ENCODE measurements at places on chromosomes 3 and 15. TPM values are rescaled to one million over a fixed set of nuclear protein-coding genes. Genes with fewer than 3 reads are reported as not detected.

GRCh38 chr15:73873889-73874511, 636 bp downstream of the TBC1D21 start:
- peak; percentile 60 for DNase-seq

Gene C2CD4A
- 0.05 TPM for total RNA-seq

- DNase-seq, result no peak
These were observed 30.6 kb downstream of the SLC49A4 start for GRCh38 chr3:122825460-122825859.

Gene CEP70
- 28.0 TPM for total RNA-seq

GRCh38 chr3:152909180-152909883, 74.4 kb downstream of the P2RY1 start:
- peak; percentile 17 for DNase-seq

DNA sequence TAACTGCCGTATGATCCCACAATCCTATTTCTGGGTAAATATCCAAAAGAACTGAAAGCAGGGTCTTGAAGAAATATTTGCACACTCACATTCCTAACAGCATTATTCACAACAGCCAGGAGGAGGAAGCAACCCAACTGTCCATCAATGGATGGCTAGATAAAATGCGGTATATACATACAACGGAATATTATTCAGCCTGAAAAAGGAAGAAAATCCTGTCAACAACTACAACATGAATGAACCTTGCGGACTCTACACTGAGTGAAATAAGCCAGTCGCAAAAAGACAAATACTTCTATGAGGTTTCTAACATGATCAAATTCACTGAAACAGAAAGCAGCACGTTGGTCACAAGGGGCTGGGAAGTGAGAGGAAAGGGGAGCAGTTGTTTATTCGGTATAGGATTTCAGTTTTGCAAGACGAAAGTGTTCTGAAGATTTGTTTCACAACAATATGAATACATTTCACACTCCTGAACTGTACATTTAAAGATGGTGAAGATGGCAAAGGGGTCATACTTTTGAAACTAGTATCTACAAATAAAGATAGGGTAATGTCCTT, 6.2 kb downstream of the DLG1 start:
- no peak for DNase-seq

Gene SMC4
- total RNA-seq, result 164 TPM

Gene GXYLT2
- total RNA-seq, result 7.7 TPM

GRCh38 chr15:96362755-96363651, 32.5 kb downstream of the NR2F2 start:
- DNase-seq, result no peak

- no peak for DNase-seq
These were observed 708.9 kb upstream of the NECTIN3 start for GRCh38 chr3:110362751-110363150.

Gene AHSG
- total RNA-seq, result not detected

GRCh38 chr15:64247535-64247905, 84.7 kb upstream of the PPIB start:
- peak; percentile 7 for DNase-seq

DNA sequence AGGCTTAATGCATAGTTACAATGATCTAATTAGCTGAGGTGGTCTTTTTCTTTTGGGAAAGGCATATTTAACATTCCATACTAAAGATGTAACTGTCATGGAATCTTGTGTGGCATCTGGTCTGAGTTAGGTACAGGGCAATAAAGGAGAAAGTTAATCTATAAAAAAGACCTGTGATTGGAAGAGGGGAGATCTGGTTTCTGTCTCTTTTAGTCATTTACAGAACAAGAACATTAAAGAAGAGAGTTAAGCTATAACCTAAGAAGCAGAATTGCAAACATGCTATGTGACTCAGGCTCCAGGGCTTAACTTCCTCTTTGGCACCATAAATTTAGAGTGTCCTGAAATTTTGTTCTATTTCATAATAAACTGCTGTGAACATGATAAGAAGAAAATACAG, 47.2 kb upstream of the MME start:
- DNase-seq, result no peak

DNA sequence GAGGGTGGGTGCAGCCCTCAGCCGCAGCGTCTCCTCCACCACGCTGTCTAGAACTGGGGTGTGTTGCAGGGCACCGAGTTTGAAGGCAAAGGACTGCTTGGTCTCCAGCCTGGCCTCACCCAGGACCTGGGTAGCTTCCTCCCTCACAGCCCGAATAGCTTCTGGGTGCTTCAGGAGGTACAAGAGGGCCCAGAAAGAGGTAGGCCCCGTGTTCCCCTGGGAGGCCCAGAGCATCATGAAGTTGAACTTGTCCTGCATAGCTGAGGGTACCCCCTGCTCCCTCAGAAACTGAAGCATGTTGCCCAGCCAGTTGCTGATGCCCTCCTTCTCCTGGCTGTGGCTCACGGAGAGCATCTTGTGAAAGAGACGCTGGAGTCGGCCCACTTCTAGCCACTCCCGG, 930 bp downstream of the CYP8B1 start:
- no peak for DNase-seq

DNA sequence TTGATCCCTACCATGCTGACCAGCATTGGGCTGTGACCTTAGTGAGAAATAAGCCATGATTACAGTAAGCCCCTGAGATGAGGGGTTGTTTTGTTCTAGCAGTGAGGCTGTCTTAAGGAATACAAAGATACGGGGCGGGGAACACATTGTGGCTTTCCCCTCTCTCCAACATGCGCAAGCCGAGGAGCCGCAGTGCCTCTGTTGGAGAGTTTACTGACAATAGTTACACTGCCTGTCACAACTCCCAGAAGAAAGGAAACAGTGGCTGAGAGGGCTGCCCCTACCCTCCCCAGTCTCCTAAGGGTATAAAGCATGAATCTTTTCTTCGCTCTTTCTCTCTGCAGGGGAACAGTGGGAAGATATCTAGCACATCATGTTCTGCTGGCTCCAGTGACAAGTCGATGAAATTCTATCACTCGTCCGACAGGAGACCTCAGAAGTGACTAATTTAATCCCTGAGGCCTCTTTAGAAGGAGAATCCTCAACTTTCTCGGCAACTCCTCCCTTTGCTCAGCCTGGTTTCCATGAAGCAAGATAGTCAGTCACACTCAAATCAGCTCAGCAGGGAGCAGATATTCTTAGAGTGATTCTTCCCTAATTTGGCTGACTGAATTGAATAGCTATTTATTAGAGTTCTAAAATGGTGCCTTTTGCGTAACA, 409.0 kb upstream of the PROK2 start:
- DNase-seq, result no peak

GRCh38 chr15:60299452-60300047, 98.2 kb downstream of the ANXA2 start:
- DNase-seq, result peak; percentile 9

Gene SAXO2
- not detected for total RNA-seq

DNA sequence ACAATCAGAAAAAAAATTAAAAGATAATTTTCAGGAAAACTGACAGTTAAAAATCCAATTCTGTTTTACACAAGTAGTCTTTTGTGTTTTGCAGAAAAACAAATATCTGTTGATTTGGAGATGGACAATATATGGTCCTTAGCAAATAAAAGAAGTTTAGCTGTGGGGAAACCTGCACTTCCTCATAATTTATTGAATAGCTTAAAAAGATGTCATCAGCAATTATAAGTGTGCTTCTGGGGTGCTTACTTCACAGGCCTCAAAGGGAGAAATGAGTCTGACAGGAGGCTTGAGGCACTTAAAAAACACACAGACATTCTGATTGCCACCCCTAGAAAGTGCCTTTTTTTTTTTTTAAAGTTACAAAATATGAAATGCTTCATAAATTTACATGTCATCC, 31.6 kb upstream of the CERS3 start:
- no peak for DNase-seq

GRCh38 chr3:72247126-72247525, 462.2 kb upstream of the PROK2 start:
- DNase-seq, result no peak

DNA sequence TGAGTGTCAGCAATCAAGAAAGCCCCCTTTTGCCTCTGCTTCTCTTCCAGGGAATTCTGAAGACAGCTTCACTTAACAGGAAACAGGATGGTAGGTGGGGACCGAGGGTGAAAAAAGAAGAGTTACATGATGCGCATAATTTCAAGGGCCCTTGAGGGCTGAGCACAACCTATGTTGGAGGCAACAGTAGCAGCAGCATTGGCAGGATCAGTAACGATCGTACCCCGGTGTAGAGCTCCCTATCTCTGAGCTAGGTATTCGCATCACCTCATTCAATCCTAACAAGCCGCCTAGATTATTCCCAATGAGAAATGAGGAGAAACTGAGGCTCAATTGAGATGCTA, 432 bp upstream of the RAD54L2 start:
- peak; percentile 17 for DNase-seq

DNA sequence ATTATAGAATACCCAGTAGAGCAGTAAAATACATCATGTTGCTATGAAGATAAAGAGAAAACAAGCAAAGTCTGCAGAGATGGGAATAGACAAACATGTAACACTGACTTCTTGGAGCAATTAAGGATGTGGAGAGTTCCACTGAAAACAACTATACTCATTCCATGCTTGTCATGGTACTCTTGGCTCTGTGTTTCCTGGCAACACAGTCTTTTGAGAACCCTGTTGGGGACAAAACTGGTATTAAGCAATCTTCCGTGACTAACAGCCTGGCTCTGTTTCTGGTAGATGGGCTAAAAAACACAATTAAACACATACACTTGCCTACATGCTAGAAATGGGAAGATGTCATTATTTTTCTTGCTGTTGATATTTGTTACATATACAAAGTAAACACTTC, 1212.3 kb upstream of the GBE1 start:
- DNase-seq, result peak; percentile 17

DNA sequence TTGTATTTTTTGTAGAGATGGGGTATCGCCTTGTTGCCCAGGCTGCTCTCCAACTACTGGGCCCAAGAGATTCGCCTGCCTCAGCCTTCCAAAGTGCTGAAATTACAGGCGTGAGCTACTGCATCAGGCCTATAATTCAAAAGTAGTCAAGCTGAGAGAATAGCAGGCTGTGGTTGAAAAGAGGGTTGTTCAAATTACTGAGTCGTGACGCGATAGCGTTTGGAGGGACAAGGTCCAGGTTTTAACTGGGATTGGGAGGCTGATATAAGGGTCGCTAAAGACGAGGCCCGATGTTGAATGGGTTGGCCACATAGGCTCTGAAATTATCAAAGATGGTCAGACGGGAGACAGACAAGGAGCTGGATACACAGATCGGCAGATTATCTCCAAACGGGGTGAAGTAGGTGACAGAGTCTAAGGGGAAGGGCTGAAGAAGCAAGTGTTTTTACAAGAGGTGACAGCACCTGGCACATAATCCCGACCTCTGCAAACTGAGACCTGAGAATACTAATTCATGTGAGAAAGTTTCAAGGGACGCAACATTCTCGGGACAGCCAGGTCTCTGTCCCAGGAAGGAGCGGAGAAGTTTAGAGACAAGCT, 759 bp upstream of the ARID3B start:
- DNase-seq, result peak; percentile 59

Gene ZBED2
- 0.15 TPM for total RNA-seq

- DNase-seq, result no peak
These were observed 22.2 kb upstream of the NRROS start for GRCh38 chr3:196617256-196617655.

- no peak for DNase-seq
These were observed 8.0 kb upstream of the CTXND1 start for GRCh38 chr15:80259942-80260510.

Gene TUSC7
- total RNA-seq, result not detected

GRCh38 chr3:31307131-31307785, 225.5 kb upstream of the STT3B start:
- no peak for DNase-seq

DNA sequence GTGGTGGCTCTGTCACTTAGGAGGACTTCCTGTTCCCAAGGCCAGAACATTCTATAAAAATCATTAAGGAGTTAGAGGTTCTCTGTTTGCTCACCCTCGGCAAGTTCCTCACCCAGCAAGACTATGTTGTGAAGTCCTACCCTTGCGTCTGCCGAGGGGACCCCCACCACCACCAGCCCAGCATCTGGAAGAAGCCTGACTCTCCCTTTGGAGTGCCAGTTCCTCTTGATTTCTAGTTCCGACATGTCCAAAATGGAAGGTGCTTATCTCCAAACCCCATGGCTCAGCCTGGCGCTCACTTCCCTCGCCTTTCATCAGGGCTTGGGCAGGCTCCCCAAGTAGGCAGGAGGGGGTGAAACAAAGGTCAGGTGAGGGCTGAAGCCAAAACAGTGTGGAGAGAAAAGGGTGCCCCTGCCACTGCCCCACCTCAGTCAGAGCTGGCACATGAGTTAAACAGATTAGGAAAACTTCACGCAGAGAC, 41.0 kb downstream of the BHLHE40 start:
- DNase-seq, result no peak

DNA sequence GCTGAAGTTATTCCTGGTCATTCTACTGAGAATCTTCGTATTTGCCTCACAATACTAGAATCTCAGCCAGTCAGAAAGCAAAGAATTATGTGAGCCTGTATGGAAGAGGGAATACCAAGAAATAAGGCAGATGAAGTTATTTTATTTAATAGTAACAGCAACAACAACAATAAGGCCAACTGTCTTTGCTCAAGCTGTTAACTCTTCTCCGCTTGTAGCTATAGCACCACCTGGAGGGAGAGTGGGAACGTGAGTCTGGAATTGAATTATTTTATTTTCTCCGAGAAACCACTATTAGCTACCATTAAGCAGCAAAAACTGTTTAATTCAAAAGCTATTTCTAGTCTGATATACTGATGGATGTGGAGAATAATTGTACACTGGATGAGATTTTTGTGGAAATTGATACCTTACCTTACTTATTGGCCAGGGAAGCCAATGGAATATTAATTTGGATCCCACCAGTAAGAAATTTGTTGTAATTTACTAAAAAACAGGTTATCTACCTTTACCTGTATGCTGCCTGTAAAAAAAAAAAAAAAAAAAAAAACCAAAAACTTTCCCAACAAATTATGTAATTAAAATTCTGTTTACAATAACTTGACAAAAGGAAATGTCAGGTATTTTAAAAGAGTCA, 50.1 kb downstream of the CALML4 start:
- DNase-seq, result peak; percentile 46

- DNase-seq, result no peak
These were observed 17.4 kb upstream of the SYNM start for GRCh38 chr15:99087405-99087943.

DNA sequence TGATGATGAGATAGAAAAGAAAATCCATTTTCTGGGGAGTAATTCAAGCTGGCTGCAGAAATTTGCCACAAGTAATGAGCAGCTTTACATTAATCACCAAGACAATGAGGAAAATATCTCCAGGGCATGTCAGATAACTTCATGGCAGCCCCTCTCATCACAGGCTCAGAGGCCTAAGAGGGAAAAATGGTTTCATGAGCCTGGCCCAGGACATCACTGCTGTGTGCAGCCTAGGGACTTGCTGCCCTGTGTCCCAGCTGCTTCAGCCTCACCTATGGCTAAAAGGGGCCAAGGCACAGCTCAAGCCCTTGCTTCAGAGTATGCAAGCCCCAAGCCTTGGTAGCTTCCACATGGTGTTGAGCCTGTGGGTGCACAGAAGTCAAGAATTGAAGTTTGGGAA, 161.7 kb downstream of the OPA1 start:
- DNase-seq, result no peak

All from M059J (cell line).